ENCODE measurements at places on chromosomes 11 and 22.

- DNase-seq, result no peak
Measured at GRCh38 chr11:9203691-9204311, 61.3 kb downstream of the DENND5A start.

DNA sequence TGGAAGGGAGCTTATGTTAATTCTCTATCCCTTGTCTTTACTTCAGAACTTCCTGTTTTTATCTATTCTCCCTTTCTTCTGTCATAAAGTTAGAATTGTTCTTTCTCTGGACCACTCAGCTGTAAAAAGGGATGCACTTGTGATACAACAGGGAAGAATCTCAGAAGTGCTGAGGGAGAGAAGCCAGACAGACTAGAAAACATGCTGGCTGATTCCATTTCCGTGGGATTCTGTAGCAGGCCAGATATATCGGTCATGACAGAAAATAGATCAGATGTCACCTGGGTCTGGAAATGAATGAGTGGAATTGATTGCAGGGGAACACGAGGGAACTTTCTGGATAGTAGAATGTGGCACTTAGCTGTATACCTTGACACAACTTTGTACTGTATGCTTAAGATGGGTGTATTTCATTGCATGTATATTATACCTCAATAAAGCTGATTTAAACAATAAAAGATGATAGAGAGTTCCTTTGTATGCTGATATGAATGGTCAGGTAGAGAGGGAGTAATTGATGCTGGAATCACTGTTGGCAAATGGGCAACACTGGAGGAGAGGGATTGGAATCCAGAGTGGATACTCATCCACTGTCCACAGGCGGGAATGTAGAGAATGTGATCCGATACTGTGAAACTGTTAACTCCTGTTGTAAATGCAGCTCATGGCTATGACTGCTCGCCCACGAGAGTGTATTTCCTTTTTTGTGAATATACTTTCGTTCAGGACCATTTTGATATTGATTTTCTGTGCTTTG is 59.6 kb downstream of the ATXN10 start:
- DNase-seq, result no peak

DNA sequence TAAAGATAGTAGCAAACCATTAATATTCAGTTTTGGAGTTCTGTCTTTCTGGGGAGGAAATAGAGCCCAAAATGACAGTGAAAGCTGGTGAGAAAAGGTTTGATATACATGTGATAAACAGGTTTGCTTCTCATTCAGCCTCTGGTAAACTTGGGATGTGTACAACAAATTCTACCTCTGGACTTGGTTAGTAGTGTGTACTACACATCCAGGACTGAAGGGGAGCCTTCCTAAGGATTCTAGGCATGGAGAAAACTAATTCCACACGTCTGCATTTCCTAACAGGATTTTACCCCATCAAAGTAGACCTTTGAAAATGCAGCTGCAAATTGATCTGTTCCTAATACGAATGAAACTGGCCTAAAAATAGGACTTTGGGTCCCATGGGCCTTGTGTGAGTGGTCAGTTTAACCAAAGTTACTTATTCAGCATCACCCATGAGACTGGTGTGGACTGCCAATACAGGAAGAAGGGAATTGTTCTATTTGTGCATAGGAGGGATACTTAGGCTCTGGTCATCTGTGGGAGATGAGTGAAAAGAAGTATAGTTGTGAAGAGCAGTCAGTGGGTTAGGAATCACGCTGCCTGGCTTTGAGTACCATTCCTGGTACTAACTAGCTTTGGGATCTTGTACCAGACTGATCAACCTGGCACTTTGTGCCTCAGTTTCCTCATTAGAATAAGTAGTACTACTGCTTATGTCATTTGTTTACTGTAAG is 74.2 kb downstream of the YAP1 start:
- no peak for DNase-seq

DNA sequence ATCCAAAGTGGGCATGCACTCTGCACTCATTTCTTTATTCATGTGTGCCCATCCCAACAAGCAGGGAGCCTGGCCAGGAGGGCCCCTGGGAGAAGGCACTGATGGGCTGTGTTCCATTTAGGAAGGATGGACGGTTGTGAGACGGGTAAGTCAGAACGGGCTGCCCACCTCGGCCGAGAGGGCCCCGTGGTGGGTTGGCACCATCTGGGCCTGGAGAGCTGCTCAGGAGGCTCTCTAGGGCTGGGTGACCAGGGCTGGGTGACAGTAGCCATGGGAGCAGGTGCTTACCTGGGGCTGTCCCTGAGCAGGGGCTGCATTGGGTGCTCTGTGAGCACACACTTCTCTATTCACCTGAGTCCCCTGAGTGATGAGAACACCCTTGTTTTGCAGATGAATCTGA is 129.3 kb upstream of the B3GAT1 start:
- DNase-seq, result no peak

- DNase-seq, result no peak
Measured at GRCh38 chr11:64253043-64253442, 1.7 kb downstream of the PLCB3 start.

DNA sequence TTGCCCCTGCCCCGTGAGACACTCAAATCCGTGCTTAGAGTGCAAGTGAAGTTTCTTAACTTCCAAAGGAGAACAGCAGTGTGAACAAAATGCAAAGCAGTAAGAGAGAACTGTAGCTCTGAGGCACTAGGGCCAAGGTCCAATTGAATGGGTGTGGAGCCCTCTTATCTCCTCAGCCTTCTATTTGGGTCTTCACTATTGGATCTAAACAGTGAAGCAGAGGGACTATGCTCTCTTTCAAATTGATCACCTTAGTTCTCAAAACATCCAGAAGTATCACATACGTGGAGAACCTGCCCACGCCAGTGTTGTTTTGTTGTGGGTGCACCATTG is 49.6 kb downstream of the C22orf31 start:
- no peak for DNase-seq

GRCh38 chr11:119687373-119688046 is 41.5 kb downstream of the NECTIN1 start:
- no peak for DNase-seq

GRCh38 chr11:63998558-63999348 is 12.5 kb downstream of the OTUB1 start:
- no peak for DNase-seq

DNA sequence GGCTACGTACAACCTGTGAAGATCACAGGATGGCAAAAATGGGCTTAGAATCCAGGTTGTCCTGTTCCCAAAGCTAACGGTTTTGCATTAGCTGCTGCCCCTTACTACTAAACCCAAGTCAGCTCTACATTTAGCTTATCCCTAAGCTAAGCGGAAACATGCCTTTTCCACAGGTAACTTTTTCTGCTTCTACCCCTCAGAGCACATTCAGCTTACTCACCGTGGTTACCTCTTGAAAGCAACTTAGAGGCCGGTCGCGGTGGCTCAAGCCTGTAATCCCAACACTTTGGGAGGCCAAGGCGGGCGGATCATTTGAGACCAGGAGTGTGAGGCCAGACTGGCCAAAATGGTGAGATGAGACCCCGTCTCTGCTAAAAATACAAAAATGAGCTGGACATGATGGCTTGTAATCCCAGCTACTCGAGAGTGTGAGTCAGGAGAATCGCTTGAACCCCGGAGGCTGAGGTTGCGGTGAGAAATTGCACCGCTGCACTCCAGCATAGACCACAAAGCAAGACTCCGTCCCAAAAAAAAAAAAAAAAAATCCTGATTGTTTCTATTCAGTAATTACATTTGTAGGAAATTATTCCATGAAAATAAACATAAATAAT is 790 bp upstream of the TMEM41B start:
- DNase-seq, result no peak

DNA sequence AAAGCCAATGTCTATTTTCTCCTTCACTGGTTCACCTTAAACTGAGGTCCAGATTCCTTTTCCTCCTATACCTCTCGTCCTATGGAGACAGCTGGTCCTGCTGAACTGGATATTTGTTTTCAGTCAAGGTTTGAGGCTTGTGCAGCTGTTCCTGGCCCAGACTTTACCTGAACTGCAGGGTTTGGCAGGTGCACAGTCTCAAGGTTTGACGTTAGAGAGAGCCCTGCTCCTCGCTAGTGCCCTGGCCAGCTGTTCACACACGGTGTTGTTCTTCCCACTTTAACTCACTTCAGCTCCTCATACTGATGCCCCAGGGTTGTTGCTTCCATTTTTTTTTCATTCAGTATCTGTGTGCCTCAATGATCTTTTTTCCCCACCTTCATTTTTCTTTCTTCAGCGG is 74.0 kb upstream of the TTC12 start:
- DNase-seq, result no peak

- no peak for DNase-seq
Measured at GRCh38 chr11:7643314-7643713, 30.0 kb downstream of the CYB5R2 start.

DNA sequence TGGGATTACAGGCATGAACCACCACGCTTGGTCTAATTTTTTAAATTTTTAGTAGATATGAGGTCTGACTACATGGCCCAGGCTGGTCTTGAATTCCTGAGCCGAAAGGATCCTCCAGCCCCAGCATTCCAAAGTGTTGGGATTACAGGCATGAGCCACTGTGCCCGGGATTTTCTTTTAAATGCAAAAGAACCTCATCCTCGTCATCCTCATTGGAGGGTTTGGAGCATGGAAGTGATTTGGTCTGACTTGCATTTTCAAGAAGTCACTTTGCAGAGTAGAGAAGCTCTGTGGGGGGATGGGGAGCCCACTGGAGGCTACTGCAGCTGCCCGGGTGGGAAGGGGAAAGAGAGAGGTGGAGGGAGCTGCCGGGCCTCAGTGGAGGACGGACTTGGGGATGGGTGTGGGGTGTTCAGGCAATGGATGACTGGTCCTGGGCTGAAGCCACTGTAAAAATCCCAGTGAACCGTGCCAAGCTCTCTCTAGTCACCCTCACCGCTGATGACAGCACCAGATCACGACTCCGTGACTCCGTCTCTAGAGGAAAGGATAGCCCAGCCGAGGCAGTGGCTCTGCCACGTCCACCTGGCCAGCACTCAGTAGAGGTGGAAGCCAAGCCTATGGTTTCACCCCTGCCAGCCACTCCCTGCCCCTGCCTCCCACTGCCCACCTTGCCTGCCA is 32.8 kb upstream of the SLC22A12 start:
- no peak for DNase-seq

DNA sequence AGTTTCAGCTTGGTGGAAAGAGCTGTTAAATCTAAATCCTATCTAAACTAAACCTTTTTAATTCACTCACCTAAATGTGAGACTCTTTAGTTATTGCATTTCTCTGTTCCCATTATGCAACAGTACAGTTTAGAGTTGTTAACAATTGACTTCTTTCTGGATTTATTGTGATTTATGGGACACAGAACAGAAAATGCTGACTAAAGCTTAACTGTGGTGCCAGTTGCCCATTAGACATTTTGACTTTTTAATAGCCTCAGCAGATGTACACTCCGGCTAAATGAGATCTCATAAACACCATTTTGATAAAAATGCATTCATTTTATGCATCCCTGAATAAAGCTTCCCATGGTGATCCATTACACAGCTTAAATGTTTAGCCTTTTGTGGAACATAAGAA is 356.6 kb downstream of the CASP12 start:
- DNase-seq, result no peak

- no peak for DNase-seq
Measured at GRCh38 chr11:120034176-120034875, 103.6 kb downstream of the TRIM29 start.

- no peak for DNase-seq
Measured at GRCh38 chr11:45285930-45286632, at the start of gene SYT13. SYT13 (minus strand) TSS chr11:45286341; CDS start chr11:45286207, 134 bp downstream.

GRCh38 chr22:31497148-31497938 is 1.0 kb downstream of the SFI1 start:
- no peak for DNase-seq

- no peak for DNase-seq
Measured at GRCh38 chr11:130555251-130555841, 106.9 kb downstream of the ADAMTS15 start.

GRCh38 chr22:32859743-32860142 is 58.2 kb downstream of the TIMP3 start:
- no peak for DNase-seq

GRCh38 chr11:1122664-1123002 is 35.1 kb upstream of the MUC5AC start:
- DNase-seq, result no peak

DNA sequence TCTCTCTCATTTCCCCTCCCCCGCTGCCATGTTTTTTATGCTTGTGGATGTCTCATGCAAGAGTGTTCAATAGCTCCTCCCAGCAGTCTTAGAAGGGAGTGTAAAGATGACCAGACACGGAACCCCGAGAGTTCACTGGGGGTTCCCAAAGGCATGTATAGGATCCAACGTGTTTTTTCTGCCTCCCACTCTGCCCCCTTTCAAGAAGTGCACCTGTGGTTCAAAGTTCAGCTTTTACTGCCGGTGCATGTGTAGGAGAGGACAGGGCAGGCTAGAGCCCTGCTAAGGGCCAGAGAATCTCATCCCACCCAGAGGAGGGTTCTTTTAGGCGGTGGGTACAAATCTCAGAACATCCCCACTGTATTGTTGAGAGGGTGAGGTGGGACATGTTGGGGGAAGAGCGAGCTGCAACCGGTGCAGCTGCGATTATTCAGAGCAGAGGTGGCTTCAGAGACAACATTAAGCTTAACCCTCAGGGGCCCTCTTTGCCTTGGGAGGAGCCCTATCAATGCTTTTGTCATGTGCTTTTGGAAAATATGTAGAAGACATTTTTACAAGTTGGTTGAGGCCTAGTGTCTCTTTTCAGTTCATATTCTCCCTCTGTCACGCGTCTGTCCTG is 14.5 kb downstream of the MIF start:
- no peak for DNase-seq

GRCh38 chr11:113781682-113782081 is 2.1 kb downstream of the CLDN25 start:
- no peak for DNase-seq

GRCh38 chr11:73203790-73204189 is 14.3 kb upstream of the P2RY2 start:
- no peak for DNase-seq

GRCh38 chr11:18310800-18311340 is 11.1 kb downstream of the HPS5 start:
- DNase-seq, result no peak

- DNase-seq, result no peak
Measured at GRCh38 chr11:111795334-111795985, 29.3 kb upstream of the PPP2R1B start.

- no peak for DNase-seq
Measured at GRCh38 chr11:76230392-76230791, 24.1 kb upstream of the WNT11 start.
